ENCODE measurements at places on chromosomes 7 and 10.
A peak's percentile ranks its signal among the peaks of the same experiment; 100 is the strongest.

DNA sequence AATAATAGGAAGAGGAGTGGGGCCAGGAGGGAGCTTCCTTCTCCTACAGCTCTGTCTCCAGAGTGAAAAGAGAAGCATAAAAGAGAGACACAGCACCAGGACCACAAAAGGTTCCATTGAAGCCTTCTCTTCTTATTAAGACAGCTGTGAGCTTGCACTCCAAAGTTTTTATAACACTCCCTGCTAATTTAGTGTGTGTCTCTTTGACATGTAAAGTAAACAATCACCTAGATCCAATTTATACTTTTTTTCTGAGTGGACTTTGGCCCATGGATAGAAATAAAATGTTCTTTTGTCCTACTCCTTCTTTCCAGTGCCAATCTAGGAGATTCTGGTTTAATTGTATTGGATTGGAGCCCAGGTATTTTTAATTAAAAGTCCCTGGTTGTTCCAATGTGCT lies at the start of gene CYP2C8:
CYP2C8 (minus strand) TSS at position 212 of the 400 bp plus-strand sequence; CDS start at position 117, 95 bp downstream.
- DNase-seq, result no peak

DNA sequence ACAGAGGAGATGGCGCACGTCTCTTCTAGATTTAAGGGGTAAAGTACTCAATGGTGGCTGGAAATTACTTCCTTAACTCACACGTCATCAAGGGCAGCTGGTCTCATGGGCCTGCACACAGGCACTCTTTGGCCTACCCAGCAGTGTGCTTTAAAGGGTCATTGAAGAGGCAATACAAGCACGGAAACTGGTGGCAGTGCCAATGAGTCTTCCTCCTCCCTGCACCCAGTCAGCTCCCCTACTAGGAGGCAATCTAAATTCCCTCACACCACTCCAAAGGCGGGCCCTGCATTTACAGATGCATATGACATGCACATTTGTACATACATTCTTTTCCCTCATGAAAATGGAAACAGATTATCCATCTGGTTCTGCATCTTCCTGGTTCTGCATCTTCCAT lies 47.4 kb downstream of the PPIF start:
- no peak for DNase-seq

DNA sequence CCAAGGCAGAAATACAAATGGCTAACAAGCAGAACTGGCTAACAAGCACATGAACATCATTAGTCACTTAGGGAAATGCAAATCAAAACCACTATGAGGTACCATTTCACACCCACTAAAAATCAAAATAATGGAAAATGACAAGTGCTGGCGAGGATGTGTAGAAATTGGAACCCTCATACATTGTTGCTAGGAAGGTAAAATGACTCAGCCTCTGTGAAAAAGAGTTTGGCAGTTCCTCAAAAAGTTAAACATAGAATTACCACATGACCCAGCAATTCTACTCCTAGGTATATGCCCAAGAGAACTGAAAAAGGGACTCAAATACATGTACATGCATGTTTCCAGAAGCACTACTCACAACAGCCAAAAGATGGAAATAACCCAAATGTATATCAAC lies 52.8 kb upstream of the ANAPC16 start:
- DNase-seq, result no peak

- DNase-seq, result no peak
Measured at GRCh38 chr7:107162475-107162874, 6.3 kb upstream of the HBP1 start.

DNA sequence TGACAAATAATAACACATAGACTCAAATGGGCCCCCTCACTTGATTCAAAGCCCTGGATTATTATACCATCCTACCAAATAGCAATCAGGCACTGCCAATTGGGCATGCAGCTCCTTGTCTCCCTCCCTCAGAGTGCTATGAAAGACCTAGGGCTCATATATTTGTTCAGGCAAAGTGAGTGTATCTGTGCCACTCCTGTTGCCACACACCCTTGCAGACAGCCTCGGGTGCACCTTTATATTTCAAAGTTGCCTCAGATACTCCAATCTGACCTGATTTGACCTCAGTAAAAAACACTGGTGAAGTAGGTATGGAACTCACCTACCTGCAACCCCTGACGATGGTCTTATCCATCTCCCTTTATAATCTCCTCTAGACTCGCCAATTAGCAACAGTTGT lies 3.0 kb upstream of the NAMPT start:
- DNase-seq, result no peak

GRCh38 chr10:17768496-17768895 lies 16.5 kb downstream of the TMEM236 start:
- DNase-seq, result no peak

- DNase-seq, result peak; percentile 49
Measured at GRCh38 chr10:47047577-47048525, 136.6 kb downstream of the PTPN20 start.

GRCh38 chr7:156109988-156110387 lies 297.7 kb upstream of the SHH start:
- no peak for DNase-seq

GRCh38 chr7:140269004-140269638 lies 92.3 kb upstream of the KDM7A start:
- no peak for DNase-seq

GRCh38 chr10:3785851-3786271 lies 852 bp upstream of the KLF6 start:
- no peak for DNase-seq

GRCh38 chr7:126533715-126534114 lies 719.0 kb downstream of the GRM8 start:
- no peak for DNase-seq

- DNase-seq, result no peak
Measured at GRCh38 chr10:10256860-10257259, 760.8 kb upstream of the CELF2 start.

- no peak for DNase-seq
Measured at GRCh38 chr10:30387646-30388243, 38.7 kb upstream of the MTPAP start.

DNA sequence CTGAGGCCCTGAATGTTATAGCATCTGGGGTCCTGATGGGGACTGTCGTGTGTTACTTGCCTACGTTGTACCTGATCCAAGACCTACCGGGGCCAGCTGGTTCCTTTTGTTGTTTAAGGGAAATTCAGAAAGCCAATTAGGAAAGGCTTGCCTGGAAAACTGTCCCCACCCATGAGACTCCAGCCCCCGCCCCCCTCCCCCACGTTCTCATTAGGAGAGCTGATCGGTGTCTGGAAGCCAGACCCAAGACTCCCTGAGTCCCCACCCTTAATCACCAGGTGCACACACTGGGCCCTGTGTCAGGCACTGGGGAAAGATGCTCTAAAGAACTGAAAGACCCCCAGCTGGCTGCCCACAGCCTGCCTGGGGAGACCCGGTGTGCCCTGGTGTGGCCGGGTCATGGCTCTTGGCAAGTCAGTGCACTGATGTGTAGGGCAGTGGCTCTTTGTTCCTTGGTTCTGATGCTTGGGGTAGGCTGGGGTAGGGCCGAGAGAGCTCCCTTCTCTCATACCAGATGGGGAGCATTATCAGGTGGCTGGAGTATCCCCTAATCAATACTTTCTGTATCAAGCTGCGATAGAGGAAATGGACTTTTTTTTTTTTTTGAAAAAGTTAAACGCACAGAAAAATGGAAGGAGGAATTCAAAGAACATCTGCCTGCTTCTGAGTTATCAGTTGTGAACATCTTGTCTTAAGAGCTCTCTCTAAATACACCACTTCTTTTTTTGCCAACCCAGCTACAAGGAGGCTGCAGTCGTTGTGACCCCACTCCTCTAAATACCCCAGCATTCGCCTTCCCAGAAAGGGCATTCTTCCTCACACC lies 16.9 kb downstream of the TSPAN15 start:
- no peak for DNase-seq

DNA sequence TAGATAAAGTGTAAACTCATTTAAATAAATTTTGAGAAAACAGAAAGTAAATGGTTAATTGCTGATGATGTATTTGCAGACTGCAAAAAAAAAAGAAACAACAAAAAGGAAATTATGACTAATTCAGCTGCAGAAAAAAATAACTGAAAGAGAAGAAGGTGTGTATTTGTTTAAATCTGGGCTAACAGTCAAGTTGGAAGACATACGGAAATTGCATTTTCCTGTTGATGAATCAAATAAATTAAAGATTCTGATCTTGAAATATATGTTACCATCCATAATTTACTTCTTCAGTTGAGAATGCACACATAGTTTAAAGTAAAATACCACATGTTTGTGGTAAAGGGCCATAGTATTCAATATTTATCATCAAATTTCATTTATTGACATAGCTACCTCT lies 19.3 kb upstream of the ING3 start:
- DNase-seq, result no peak

- no peak for DNase-seq
Measured at GRCh38 chr10:126140746-126141273, 244.4 kb downstream of the FANK1 start.

DNA sequence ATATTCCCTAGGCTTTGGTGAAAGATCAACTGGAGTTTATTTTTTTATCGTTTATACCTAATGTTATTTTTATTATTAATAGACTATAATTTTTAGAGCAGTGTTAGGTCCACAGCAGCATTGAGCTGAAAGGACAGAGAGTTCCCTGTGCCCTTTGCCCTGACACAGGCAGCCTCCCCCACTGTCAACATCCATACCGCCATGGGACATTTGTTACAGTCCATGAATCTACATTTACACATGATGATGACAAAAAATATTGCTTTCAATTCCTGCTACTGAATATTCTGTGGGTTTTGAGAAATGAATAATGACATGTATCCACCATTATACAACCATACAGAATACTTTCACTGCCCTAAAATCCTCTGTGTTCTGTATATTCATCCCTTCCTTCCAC lies 1297.5 kb upstream of the SORCS1 start:
- no peak for DNase-seq

DNA sequence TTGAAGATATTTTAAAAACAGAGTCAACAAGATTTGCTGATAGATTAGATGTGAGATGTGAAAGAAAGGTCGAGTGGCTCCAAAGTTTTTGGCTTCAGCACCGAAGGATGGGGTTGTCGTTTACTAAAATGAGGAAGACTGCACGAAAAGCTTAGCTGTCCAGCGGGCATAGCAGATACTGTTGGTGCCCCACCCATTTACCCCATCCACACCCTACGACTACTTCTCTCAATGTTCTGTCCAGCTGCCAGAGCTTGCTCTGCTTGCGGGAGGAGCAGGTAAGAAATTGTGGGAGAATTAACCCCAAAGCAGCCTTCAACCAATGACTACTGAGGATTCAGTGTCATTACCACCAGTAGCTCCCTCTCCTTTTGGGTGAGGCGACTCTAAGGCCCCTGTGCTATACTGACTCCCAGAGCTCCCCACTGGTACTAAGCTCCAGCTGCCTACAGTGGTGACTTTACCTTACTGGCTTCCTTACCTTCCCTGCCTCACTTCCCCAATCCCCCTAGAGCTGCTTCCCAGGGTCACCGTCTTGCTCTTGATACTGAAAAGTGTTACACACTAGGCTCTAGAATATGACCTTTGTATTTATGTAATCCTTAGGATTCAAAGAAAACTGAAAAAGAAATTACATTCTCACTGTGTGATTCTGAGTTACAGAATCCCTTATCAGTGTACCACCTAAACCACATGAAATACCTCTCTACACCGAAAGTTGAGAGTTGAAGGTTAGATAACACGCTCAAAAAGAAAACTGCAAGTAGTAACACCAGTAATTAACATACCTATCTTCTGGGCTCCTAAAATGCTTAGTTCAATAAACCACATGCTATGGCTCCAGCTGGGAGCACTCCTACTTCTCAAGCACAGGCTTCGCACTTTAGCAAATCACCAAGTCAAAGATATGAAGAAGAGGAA lies 22.3 kb downstream of the CACUL1 start:
- DNase-seq, result no peak

- no peak for DNase-seq
Measured at GRCh38 chr7:41955893-41956675, 253.2 kb upstream of the INHBA start.

- DNase-seq, result no peak
Measured at GRCh38 chr7:152869041-152869676, 109.6 kb downstream of the ACTR3B start.

GRCh38 chr7:80600046-80600445 lies 38.4 kb upstream of the CD36 start:
- no peak for DNase-seq

GRCh38 chr10:86650151-86650550 lies 4.2 kb upstream of the OPN4 start:
- DNase-seq, result no peak

DNA sequence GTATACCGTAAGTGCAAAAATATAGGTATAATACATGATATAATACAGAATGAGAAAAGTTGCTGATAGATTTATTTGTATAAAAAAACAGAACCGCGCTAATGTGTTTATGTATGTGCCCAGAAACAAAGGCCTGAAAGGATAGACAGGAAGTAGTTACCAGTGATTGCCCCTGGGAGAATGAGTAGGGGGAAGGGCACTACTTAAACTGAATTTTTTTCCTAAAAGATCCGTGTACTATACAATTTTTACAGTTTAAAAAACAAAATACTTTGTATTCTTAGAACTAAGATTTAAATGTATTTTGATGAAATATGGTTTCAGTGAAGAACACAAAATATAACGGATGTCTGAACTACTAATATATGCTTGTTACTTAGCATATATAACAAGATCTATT lies 2.9 kb downstream of the IPMK start:
- no peak for DNase-seq

DNA sequence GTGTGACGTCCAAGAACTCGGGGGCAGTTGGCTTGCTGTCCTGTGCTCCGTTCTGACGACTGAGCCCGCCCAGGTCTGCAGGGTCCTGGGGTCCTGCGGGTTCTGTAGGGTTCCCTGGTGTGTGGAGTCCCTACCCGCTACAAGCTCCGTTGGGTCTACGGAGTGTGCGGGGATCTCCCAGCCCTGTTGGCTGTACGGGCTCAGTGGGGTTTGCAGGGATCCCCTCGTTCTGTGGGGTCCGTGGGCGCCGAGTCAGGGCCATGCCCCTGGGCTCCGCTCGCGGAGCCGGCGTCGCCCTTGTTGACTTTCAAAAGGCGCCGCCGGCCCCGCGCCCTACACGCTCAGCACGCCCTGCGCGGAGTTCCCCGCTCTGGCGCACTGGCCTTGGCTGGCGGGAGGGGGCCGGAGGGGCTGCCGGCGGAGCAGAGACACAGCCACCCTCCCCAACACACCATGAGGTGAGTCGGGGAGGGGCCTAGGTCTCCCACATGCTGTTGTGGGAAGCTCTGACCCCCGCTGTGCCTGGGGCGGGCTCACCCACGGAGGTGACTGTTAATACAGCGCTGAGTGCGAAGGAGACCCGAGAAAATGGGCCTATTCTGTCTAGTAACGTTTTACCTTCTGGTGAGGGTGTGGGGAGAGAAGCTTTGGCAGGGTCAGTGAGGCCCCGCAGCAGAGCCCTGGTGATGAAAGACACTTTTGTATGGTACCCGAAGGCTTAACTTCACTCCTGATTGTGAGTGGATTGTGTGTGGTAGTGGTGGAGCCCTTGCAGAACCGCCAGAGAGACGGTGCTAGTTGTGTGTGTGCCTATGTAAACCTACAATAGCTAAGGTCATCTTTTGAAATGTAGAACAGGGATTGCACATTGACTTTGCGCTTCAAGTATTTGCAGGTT lies 8.1 kb downstream of the TASOR2 start:
- peak; percentile 20 for DNase-seq

- DNase-seq, result no peak
Measured at GRCh38 chr10:31593124-31593523, 274.1 kb downstream of the ZEB1 start.

DNA sequence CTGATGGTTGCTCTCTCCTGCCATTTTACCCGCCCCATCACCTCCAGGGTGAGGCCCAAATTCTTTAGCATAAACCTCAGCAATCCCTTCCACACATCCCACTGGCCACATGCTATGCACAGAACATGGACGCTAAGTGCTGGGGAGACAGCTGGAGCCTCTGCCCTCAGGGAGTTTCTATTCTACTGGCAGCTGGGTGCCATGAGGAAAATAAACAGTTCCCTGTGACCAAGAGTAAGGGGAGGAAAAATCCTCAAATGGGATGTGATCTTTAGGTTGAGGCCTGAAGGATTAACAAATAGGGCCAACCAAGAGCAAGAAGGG lies 1.2 kb downstream of the PARP12 start:
- no peak for DNase-seq

Data from activated effector memory CD4-positive, alpha-beta T cell treated with Interleukin-2 at 50 U/mL for 16 hours (primary cell).